ENCODE measurements at places on chromosomes 2 and 18. TPM values are rescaled to one million over a fixed set of nuclear protein-coding genes. Genes with fewer than 3 reads are reported as not detected.

Gene CDH20
- total RNA-seq = 5.4 TPM

Gene INHBB
- 0.09 TPM for total RNA-seq

Gene CNTNAP5
- 12.6 TPM for total RNA-seq

Gene TUBA3E
- 0.19 TPM for total RNA-seq
